ENCODE measurements at places on chromosomes 6 and 20.

- no peak for DNase-seq
Measured at GRCh38 chr6:54473328-54473727, 165.1 kb downstream of the TINAG start.

GRCh38 chr6:6970851-6971250 lies 136.9 kb upstream of the RREB1 start:
- DNase-seq, result no peak

GRCh38 chr20:3711484-3711941 lies 887 bp downstream of the SIGLEC1 start:
- DNase-seq, result no peak

GRCh38 chr6:168072730-168073129 lies 6.3 kb downstream of the FRMD1 start:
- DNase-seq, result no peak

GRCh38 chr20:37932919-37933318 lies 30.0 kb downstream of the VSTM2L start:
- DNase-seq, result no peak

DNA sequence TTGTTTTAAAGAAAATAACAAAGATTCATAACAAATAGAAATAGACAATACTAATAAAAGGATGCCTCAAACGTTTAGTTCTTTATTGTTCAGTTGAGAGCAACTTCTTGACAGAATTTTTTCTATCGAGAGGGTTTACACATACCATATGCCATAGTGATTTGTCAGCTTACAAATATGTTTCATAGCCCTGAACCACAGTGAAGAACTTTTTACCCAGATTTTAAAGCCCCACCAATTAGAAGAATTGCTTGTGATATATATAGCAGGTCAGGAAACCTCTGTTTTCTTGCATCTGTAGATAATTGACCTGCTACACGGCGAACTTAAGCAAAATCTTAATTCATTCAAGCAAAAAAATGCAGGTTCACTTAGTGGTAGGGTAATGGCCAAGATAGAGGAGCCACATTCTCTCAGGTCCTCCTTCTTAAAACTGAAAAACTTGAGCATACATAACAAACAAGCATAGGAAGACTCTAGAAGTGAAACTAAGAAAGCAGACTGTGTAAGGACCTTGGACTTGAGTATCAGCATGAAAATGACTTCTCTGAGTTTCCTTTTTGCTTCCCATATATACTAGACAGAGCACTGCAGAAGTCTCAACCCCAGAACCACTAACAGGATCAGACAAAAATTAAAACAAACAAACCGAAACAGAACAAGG lies 39.5 kb downstream of the CRISP1 start:
- no peak for DNase-seq

- DNase-seq, result no peak
Measured at GRCh38 chr6:53765270-53765669, 29.5 kb upstream of the LRRC1 start.

DNA sequence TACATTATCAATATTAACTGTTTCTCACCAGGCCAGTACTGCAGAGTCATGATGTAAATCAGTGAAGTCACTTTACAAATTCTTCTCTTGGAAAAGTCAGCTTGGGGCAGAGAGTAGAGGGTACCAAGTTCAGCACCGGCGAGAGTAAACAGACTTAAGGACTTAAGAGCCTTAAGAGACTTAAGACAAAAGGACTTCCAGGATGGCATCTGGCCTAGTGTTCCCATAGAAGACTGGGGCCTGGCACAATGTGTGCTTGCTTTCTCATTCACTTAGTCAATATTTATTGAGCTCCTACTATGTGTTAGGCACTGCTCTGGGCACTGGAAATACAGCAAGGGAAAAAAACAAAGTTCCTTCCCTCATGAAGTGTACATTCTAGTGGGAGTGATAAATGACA lies 1.4 kb upstream of the SNPH start:
- no peak for DNase-seq

DNA sequence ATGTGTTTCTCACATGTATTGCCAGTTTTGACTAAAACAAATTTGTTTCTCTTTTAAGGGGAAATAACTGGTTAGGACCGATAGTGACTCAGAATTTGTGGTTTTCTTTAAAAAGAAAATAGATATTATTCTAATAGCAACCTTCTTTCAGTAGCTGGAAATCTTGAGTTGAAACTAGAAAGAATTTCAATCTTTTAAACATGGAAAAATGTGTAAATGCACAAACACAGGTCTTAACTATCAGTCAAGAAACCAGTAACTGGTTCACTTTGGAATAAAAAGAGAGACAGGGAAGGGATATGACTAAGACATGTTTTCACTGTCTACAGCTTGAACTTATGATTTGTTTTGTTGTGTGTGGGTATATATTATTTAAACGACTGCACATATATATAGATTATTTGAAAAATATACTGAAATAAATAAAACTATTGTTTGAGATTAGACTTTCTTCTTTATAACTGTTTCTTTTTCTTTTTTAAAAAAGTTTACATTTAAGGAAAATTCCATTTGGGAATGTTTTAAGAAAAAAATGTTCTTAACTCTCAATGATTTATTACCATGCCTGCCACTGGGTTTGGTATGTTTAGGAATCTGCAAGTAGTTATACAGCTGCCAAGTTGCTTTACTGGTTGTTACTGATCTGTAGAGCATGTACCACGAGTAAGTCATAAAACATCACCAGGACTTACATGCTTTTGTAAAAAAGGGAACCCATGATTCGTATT lies 753.3 kb upstream of the MARCKS start:
- DNase-seq, result no peak

- DNase-seq, result peak; percentile 63
Measured at GRCh38 chr20:50844430-50845100, 49.7 kb downstream of the BCAS4 start.

- DNase-seq, result no peak
Measured at GRCh38 chr6:15441981-15442380, 196.1 kb downstream of the JARID2 start.

GRCh38 chr6:17334265-17334664 lies 53.1 kb downstream of the RBM24 start:
- no peak for DNase-seq
